ENCODE measurements at places on chromosomes 12 and 14.

DNA sequence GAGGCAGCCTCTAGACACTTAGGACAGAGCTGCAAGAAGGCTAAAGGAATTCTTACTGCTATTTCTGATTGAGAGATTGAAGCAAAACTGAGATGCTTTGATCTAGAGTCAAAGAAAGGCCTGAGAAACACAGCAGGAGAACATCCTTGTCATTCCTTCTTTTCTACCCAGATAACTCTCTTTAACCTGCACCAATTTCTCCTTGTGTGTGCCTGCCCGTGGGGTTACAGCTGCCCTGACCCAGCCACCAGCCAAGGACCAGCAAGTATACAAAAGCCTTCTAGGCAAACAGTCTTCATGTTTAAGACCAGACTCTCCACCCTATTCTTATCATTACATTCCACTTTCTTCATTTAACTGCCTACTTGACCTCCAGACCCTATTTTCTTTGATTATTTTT lies 81.7 kb upstream of the PRB2 start:
- no peak for DNase-seq

DNA sequence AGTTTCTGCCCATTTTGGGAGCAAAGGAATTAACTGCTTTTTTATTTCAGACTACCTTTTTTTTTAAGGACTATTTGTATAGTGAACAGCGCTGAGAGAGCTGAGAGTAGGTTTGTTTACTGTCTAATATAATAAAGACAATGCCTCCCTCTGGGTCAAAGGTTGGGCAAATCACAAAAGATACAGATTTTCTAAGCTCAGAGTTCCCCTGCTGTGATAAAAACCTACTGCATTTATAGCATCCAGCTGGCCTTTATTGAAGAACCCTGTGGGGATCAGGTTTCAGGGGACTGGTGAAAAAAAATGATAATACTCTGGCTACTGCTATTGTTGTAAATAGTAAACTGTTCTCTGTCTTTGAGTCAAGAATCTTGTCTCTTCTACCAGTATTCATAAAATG lies 28.7 kb downstream of the CCDC59 start:
- DNase-seq, result no peak

- DNase-seq, result no peak
These were observed 41.5 kb upstream of the FBRSL1 start for GRCh38 chr12:132448463-132448820.

GRCh38 chr12:49367381-49368239 lies at the start of gene SPATS2:
TSS of gene SPATS2 (plus strand) at chr12:49367462. CDS start at chr12:49461013, 93,551 bp downstream.
- no peak for DNase-seq

GRCh38 chr12:21483531-21483930 lies 17.9 kb downstream of the RECQL start:
- no peak for DNase-seq

GRCh38 chr14:103112400-103113243 lies 10.6 kb upstream of the TNFAIP2 start:
- DNase-seq, result no peak

GRCh38 chr12:3614806-3615466 lies 123.9 kb downstream of the PRMT8 start:
- DNase-seq, result no peak

DNA sequence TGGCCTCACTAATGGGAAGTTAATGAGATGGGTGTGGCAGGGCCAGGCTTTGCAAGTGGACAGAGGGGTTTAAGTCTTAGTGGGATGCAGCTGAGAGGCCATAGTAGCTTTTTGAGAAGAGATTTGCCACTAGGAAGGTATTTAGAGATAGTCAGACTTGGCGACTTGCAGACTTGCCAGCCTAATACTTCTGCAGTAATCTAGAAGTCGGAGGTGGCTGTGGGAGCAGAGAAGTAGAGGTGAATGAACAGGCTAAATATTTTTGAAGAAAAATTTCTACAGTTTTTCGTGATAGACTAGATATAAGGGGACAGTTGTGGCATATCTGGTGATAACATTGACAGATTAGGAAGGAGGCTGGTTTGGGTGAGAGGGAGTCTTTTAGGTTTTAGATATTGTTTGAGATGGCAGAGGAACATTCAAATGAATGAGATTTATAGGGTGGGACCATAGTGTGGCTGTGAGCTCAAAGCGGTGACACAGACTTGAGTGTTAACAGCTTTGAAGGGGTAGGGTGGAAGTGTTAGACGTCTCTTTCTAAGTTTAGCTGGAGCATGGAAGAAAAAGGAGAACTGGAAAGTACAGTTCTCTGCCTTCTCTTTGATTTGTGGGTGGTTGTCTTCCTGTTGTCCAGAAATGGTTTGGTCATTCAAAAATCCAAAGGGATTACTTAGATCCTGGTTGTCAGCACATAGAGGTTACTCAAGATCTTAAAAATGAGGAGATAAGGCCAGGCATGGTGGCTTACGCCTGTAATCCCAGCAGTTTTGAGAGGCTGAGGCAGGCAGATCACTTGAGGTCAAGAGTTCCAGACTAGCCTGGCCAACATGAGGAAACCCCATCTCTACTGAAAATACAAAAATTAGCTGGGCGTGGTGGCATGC lies 44.9 kb downstream of the MAPKAPK5 start:
- no peak for DNase-seq

- no peak for DNase-seq
These were observed 124.0 kb upstream of the NPAS3 start for GRCh38 chr14:32814721-32815120.

DNA sequence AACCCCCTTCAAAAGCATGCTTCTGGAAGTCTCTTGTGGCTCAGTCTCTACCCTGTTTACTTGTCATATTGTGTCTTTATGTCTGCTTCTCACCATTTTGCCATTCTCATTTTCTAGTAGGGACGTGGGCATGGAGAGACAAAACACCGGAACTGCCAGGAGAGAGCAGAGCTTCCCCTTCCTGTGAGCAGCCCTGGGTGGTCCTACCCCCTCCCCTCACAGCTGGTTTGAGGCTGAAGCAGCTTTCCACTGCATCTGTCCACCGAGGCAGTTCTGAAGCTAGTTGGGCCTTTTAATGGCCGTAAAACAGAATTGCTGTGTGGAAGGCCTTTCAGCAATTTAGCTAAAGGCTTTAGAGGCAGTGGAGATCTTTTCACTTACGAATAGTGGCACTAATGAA lies 77.0 kb downstream of the PELI2 start:
- DNase-seq, result no peak

DNA sequence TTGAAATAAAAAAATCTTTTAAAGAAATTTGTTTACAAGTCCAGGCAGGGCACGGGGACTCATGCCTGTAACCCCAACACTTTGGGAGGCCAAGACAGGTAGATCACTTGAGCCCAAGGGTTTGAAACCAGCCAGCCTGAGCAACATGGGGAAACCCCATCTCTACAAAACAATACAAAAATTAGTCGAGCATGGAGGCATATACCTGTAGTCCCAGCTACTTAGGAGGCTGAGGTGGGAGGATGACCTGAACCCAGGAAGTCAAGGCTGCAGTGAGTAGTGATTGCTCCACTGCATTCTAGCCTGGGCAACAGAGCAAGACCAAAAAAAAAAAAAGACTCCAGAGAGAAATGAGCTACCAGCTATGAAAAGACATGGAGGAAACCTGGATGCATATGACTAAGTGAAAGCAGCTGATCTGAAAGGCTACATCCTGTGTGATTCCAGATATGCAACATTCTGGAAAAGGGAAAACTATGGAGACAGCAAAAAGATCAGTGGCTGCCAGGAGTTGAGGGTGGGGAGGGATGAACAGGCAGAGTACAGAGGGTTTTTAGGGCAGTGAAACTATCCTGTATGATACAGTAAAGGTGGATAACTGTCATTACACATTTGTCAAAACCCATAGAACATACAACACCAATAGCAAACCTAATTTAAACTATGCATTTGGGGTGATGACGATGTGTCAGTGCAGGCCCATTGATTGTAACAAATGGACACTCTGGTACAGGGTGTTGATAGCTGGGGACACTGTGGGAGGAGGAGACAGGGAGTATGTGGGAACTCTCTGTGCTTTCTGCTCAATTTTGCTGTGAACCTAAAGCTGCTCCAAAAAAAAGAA lies 59.9 kb downstream of the PRKAB1 start:
- DNase-seq, result no peak

- no peak for DNase-seq
These were observed 133.7 kb downstream of the TMEM30B start for GRCh38 chr14:61147381-61147821.

GRCh38 chr14:33377596-33378390 lies 439.1 kb downstream of the NPAS3 start:
- DNase-seq, result no peak

DNA sequence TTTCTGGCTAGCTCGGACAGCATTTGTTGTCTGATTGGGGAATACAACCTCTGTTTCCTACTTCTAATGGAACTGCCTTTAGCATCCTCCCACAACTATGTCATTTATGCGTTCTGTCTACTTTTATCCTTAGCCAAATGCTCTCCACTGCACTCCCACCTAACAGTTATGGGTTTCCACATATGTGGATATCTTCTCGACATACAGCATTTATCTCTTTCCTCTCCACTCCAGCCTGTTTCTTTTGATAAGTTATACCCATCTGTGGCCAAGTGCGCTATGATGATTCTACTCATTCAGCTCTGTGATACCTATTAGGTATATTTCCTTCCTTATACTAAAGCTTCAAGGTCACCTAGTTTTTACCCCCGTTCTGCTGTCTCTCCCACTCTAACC lies 122.2 kb upstream of the NAP1L1 start:
- no peak for DNase-seq

GRCh38 chr12:121990692-121991603 lies 30.7 kb upstream of the BCL7A start:
- no peak for DNase-seq
